DMS79 treated with DMSO at 0.1 percent for 48 hours (cell line): ENCODE measurements at places on chromosomes 11 and 22.

DNA sequence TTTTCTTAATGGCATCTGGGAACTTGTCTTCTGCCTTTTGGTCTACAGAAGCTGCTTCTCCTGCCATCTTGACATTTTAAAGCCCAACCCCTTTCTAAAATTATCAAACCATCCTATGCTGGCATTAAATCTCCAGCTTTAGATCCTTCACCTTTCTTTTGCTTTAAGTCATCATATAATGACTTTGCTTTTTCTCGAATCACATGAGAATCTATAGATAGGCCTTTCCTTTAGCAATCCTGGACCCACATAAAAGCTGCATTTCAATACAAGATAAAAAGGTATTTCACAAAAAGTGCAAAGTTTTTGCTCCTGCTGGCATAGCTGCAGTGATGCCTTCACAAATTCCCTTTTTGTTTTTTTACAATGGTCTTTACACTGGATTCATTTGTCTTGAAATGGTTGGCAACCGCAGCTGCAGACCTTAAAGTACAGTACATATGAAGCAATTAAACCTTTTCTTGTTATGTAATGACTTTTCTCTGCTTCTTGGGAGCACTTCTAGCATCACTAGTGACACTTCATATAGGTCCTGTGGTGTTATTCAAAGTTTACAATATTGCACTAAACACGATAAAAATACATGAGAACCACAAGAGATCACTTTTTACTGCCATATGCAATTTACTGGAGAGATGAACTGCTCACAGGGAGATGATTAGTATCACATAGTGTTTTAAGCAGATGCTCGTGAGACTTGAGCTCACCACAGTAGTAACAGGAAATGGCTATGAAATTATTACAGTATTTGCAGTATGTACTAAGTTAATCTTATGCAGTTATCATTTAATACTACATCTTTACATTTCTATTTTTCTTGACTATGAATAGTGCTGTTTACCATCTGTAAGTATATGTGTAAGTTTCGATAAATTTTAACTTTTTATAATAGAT lies 41.6 kb downstream of the ACER3 start:
- DNase-seq, result no peak

GRCh38 chr11:113977071-113977490 lies 2.2 kb downstream of the HTR3A start:
- no peak for DNase-seq

- no peak for DNase-seq
Observed at GRCh38 chr11:43547889-43548381, 132.6 kb upstream of the HSD17B12 start.

GRCh38 chr22:38230108-38230825 lies 28.5 kb downstream of the MAFF start:
- DNase-seq, result no peak

GRCh38 chr11:45266676-45267020 lies 19.5 kb downstream of the SYT13 start:
- DNase-seq, result no peak

DNA sequence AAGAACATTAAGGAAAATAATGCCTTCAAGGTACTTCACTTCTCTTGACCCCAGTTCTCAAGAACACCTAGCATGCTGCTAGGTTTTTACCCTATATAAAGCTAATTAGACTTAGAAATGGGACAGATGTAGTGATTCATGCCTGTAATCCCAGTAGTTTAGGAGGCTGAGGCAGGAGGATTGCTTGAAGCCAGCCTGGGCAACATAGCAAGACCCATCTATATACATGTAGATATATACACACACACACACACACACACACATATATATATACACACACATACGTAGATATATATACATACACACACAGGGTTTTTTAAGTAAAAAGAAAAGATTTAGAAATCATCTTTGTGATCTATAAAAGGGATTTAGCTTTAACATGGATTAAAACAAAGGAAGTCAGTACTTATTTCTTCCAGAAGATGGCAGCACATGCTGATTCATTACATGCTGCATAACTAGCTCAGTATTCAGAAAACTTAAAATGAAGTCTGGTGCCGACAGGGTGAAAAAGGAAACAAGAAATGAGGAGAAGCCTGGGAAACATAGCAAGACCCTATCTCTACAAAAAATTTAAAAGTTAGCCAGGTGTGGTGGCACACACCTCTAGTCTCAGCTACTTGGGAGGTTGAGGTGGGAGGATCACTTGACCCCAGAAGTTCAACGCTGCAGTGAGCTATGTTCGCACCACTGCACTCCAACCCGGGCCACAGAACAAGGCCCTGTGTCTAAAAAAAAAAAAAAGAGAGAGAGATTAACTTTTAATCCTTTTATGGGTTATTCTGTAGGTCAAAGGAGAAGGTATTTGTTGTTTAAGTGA lies 28.5 kb upstream of the RBX1 start:
- peak; percentile 32 for DNase-seq

GRCh38 chr11:39724404-39724803 lies 1735.0 kb downstream of the LRRC4C start:
- DNase-seq, result no peak

- peak; percentile 74 for DNase-seq
Observed at GRCh38 chr11:134346101-134346975, 14.6 kb downstream of the GLB1L2 start.

DNA sequence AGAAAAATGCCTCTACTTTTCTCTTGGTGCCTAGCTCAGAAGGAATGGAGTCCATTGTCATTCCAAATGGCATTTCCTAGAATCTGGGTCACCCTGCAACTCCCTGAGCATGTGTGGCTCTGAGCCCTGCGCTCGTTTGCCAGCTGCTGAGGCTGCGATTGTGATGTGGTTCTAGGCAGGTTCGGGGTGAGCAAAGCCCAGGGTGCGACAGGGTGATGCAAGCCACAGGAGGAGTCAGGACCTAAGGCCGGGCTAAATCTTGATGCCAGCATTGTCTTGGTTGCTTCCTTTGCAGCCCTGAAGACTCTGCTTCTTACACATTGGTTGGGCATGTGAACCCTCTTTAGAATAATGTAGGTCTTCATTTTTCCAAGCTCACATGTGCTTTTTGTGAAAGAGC lies 131.0 kb downstream of the MORC2 start:
- DNase-seq, result no peak

DNA sequence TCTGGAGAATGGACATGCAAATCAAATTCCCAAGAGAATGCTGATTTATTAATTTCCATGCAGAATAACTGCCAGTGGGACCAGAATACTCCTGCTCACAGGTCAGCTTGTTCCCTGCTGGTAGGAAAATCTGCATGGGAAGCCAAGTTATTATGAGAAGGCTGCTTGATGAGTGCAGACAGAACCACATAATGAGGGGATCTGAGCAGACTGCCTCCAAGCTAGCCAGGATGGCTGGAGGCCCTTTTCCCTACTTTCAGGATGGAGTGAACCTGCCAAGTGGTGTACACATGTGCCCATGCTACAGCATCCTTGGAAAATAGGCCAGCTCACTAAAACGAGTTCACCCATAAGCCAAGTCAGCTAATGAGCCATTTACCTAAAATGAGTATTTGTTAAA lies 55.2 kb upstream of the ZBED5 start:
- no peak for DNase-seq

DNA sequence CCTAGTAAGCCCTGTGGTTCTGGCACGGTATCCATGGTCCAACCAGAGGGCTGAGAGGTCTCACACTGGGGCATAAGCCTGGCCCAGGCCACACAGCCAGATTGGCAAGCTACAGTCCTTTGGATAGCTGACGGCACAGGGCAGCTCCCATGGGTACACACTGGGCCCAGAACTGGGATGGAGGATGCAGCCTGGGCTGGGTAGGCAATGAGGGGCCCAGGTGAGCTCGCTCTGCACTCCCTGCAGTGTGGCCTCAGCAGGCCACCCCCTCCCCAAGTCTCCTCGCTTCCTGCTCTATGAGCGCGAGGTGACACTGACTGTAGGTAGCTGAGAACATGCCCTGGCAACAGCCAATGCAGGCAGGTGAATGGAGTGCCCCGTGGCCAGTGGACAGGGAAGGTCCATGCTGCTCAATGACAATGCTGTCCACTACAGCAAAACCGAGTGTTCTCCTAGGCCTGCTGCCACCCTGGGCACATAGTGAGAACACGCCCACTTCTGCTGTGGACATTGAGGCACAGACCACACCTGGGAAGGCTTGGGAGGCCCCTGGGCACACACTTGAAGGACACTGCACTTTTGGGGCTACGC lies 3.8 kb downstream of the ARVCF start:
- no peak for DNase-seq

DNA sequence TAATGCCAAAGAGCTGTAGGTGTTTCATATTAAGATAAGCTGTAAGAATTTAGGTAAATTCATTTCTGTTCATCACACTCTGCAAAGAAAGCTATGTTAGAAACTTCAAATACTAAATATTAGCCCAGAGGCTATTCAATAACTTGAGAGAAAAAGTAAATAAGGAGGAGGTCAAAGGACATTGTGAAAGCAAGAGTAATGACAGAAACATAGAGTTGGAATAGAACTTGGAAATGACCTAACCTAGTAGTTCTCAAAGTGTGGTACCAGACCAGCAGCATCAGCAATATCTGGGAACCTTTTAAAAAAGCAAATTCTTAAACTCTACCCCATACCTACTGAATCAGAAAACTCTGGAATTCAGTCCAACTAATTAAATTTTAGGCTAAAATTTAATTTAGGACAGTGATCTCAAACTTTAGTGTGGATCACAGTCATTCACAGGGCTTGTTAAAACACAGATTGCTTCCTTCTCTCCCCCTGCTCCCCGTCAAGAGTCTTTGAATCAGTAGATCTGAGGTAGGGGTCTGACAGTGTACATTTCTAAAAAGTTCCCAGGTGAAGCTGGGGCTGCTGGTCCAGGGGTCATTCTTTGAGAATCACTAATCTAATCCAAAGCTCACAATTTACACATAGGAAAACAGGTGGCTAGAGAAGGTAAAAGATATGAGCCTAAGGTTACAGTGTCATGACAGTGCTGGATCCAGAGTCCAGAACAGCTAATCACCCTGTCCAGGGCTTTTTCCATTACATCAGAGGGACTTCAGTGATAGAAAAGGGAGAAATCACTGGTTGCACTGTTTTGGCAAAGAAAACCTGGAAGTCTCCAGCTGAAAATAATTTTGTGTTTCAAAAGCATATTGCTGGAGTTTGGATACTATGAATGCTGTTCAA lies 241.1 kb downstream of the SOX6 start:
- DNase-seq, result no peak

GRCh38 chr11:75236062-75236461 lies 4.5 kb upstream of the TPBGL start:
- DNase-seq, result no peak
